Esophagus squamous epithelium (tissue), 5 donors: ENCODE measurements at places on chromosomes 16 and 17.

GRCh38 chr17:73050797-73051196, 41.7 kb downstream of the SLC39A11 start:
- DNase-seq = no peak

GRCh38 chr17:49521088-49521450, 26.0 kb downstream of the NGFR start:
- no peak for DNase-seq

DNA sequence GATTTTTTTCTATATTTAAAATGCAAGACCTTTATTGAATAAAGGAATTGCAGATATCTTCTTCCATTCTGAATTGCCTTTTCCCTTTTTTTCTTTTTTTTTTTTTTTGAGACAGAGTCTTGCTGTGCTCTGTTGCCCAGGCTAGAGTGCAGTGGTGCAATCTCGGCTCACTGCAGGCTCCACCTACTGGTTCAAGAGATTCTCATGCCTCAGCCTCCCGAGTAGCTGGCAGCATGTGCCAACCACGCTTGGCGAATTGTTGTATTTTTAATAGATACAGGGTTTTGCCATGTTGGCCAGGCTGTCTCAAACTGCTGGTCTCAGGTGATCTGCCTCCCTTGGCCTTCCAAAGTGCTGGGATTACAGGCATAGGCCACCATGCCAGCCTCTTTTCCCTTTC, 151.5 kb downstream of the CEP112 start:
- DNase-seq = no peak

GRCh38 chr17:68288375-68288774, 2.6 kb downstream of the SLC16A6 start:
- DNase-seq = no peak

DNA sequence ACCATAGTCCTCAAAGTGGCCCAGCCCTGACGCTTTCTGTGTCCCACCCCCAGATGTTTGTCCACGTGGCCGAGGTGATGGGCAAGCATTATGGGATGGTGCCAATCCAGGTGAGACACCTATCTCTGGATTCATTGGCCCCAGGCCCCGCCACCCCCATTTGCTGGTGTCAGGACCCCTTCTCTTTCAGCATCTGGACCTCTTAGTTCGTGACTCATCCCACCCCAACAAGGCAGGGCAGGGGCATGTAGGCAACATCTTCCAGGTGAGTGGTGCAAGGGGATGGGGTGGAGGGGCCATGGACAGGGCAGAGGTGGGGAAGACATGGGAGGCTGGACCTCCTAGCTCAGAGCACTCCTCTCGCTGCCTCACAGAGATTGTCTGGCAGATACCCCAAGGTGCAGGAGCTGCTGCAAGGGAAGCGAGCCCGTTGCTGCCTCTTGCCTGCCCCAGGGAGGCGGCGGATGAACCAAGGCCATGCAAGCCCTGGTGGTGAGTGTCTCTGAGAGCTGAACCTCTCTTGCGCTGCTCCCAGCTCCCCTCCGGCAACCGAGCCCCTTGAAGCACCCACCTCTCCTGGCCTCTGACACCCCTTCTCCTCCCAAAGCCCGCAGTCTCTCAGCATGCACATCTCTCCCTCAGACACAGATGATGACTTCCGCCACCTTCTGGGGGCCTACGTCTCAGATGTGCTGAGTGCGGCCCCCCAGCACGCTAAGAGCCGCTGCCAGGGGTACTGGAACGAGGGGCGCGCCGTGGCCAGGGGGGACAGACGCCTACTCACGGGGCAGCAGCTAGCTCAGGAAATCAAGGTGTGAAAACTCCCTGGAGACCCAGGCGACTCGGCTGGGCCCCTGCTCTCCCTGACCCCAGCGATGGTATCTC, 3.6 kb downstream of the RNF112 start:
- DNase-seq = no peak

DNA sequence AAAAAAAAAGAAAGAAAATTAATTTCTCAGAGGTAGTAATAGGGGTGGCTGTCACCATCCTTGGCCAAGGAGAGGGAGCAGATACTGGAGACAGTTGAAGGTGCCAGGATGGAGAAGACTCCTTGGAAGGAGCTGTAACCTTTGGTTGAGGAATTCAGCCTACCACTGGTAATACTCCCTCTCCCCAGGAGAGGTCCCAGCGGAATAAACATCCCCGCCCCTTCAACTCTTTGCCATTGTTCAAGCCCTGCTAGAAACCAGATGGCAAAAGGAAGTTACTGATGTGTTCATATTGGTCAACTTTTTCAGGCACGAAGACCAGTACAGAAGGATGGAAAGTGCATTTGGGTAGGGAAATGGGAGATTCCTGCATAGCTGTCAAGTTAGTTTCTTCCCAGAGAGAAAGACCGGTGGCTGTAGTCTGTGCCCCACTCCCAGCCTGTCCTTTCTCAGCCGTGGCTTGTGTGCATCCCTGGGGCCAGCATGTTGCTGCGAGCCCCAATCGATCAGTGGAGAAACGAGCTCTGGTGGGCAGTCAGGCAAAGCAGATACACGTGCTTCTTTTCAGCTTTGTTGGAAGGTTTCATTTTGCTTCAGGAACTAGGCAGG, 612.1 kb downstream of the MAF start:
- no peak for DNase-seq

DNA sequence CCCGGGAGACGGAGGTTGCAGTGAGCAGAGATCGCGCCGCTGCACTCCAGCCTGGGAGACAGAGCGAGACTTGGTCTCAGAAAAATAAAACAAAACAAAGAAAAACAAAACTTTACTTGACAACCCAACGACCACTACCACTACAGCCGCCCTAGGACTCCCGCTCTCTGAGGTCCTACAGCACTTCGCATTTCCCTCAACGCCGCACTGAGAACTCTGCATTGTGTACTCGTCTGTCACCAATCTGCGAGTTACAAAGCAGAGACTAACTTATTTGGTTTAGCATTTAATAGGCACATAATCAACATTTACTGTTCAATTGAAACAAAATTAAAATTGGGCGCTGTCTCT, 479 bp upstream of the ZNF207 start:
- no peak for DNase-seq

DNA sequence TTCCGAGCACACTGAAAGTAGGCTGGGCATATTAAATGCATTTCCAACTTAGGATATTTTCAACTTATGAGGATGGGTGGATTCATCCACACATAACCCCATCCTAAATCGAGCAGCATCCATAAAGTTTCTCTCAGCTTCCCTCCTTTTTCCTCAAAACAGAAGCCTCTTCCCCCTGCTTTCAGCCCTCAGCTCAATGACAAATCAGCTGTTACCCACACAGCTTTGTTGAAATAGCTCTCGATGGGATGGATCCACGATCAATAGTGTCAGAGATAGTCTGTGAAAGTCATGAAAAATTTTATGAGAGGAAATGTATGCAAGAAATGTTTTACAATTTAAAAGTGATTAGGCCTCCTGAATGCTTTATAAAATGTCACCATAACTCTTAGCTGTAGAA, 2.5 kb downstream of the DHX33 start:
- DNase-seq = no peak

GRCh38 chr16:72210555-72210954, 38.6 kb upstream of the PMFBP1 start:
- DNase-seq = no peak

- no peak for DNase-seq
Measured at GRCh38 chr17:1087381-1088241, 90.7 kb downstream of the TIMM22 start.

- no peak for DNase-seq
Measured at GRCh38 chr17:81036197-81036941, 1.4 kb downstream of the BAIAP2 start.

DNA sequence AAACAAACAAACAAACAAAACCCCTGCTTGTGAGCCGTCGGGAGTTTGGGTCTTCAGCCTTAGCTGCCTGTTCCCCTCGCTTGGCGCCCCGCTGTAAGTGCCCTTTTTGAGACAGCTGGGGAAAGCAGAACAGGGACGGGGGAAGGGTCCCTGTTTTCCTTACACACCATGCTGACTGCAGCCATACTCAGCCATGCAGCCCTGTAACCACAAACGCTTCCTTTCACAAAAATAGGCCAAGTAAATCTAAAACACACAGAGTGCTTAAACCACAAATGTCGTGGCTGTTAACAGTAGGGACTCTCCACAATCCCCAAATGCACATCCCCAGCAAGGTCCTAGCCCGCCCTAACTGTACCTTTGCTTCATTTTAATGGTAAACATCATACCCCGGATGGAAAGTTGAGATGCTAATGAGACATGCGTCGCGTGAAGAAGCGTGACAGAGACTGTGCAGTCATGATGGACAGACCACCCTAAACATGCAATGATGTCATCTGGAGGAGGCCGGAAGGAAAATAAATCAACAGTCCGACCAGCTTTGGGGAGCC, 129.9 kb downstream of the MGAT5B start:
- no peak for DNase-seq

- DNase-seq = no peak
Measured at GRCh38 chr17:13337864-13338371, 263.8 kb downstream of the HS3ST3A1 start.

- no peak for DNase-seq
Measured at GRCh38 chr17:44751331-44751730, 7.5 kb upstream of the ADAM11 start.

DNA sequence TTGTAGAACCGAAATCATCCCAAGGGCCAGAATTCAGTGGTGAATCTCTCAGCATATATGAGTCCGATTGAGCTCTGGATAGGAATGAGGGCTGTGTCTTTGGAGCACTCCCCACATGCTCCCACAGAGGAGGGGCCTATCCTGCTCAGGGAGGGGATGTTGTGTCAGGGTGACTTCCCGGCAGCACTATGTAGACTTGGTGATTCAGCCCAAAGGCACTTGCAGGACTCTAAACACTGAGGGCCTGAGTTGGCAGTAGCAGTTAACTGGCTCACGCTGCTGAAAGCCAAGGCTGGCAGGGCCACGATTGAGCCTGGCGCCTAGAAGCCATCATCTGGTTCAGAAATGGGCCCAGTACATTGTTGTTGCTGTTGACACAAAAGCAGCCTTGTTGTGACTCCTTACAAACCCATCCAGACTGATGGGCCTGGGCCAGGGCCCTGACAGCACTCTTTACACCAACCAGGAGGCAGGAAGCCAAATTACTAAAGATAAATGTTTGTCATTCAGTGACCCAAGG, 31.9 kb downstream of the NMT1 start:
- DNase-seq = no peak

DNA sequence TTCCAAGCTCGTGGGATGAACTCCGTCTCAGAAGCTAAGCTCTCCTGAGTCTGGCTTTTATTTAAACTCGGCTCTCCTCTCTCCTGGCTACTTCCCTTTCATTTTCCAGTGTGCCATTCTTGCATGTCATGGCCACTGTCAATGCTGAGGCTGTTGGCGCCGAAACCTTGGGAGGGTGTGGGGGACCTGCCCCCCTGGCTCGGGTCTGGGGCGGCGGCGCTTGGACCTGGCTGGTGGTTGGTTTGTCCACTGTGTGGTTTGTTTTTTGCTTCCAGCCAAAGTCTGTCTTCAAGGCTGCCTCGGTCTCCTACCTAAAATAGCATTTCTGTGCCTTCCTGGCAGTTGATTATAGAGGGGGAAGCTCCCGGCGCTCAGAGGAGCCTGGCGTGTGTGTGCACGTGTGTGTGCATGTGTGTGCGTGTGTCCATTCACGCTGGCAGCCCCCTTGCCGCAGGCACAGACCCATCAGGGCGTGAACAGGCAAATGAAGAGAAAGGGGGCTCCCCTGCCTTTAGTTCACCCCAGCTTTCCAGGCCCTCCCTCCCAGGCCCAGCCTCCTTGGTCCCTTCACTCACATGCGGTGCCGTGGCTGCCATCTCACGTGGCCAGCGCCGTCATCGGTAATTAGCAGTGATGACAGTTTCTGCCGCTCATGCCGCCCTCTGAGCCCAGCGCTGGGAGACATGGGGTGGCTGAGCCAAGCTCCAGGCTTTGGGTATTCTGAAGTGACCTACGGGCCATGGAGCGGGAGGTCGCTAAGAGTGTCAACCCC, 179.9 kb downstream of the SEC14L1 start:
- no peak for DNase-seq

GRCh38 chr17:8133941-8134340, 10.0 kb upstream of the HES7 start:
- DNase-seq = no peak

GRCh38 chr17:43006639-43007551, at the start of gene IFI35:
TSS of gene IFI35 (plus strand) at chr17:43006784. CDS start at chr17:43006948, 164 bp downstream.
- peak; percentile 34 for DNase-seq

GRCh38 chr16:86373276-86373901, 136.9 kb upstream of the FOXF1 start:
- DNase-seq = no peak

- no peak for DNase-seq
Measured at GRCh38 chr17:9360677-9361081, 214.9 kb downstream of the STX8 start.

DNA sequence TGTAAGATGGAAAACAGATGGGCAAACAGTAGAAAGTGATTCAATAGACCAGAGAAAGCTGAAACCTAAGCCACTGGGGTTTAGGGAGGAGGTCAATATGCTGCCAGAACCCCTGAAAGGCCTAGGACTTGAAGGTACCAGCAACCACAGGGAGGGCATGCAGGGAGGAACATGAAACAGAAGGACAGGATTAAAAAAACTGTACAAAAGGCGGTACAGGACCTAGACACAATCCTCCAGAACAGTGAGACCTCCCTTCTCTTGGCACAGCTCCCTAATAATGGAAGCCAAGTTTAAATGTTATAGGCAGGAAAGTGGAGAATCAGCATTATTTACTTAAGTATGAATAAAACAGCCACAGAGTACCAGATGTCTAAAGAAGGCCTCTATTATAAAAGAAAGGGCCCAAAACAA, 105.5 kb downstream of the SPAG9 start:
- DNase-seq = no peak

- no peak for DNase-seq
Measured at GRCh38 chr16:4945560-4946502, 8.9 kb upstream of the PPL start.

GRCh38 chr16:71440669-71441347, 1.0 kb downstream of the TLE7 start:
- no peak for DNase-seq

DNA sequence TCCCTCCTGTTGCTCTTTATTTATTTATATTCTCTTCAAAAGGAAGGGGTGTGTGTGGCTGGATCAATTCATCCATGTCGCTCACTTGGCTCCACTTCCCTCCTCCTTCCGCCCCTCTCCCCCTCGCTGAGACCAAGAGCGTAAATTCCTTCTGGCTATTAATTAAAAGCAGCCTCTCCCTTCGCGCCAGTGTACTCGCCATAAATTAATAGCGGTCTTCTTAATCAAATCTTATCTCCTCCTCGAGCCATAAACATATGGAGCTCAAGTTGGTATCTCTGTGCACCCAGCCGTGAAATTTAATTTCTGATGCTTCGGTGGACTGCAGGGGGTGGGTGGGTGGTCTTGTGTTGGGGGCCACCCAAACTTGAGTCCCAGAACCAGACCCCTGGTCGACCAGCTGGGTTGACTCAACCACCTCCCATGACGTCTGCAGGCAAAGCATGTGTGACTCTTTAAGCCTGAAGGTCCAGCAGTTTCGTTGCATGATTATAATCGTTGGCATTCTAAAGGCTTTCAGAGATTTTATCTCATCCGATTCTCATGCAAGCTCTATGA, 57.9 kb downstream of the SDK2 start:
- DNase-seq = no peak

GRCh38 chr16:70395345-70395901, 43.5 kb downstream of the ST3GAL2 start:
- no peak for DNase-seq

GRCh38 chr17:7944326-7944725, 12.3 kb downstream of the CNTROB start:
- DNase-seq = no peak
